NAMALWA (cell line): ENCODE measurements at places on chromosomes 12 and 14.

DNA sequence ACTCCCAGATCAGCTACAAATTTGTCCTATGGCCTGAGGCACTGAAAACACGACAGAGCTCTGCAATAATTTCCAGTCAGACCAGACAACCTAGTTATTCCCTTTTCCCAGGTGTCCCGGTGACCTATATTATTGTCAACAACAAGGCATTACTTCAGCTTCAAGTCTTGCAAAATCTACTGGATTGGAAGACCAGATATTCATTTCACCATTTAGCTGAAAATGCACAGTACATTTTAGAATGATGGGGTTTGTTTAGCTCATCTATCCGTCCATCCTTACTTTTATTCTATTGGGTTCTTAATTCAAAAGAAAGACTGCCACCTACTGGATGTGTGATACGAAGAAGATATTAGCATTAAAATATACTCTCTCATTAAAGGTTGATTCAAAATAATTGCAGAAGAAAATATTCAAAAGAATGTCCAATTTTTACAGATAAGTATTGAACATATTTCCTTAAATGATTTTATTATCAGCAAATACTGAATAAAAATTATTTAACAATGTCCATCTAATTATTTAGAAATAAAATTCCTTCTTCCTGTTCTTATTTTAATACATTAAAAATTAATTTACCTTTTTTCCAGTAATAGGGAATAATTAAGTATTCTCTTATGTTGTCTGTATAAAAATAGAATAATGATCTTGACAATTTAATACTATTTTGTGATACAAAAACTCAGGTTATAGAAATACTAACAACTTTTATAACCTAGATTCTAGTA, 244.9 kb upstream of the LRIG3 start:
- DNase-seq = peak; percentile 49

DNA sequence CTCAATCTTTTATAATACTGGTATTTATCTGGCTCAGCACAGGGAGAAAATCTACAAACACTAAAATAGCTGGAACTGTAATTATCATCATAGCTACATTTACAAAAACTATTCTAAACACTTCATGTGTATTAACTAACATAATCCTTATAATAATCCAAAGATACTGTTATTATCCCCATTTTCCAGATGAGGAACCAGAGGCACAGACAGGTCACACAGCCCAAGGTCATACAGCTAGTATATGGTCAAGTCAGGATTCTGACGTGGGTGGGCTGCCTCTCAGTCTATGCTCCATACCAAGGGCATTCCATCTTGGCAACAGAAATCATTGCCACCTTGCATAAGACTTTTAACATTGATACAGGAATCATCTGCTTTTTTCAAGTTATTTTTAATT, 11.4 kb downstream of the FERMT2 start:
- no peak for DNase-seq

- no peak for DNase-seq
Measured at GRCh38 chr12:81558031-81558430, 201.1 kb downstream of the PPFIA2 start.

- no peak for DNase-seq
Measured at GRCh38 chr14:93654599-93654998, 133.7 kb downstream of the PRIMA1 start.

DNA sequence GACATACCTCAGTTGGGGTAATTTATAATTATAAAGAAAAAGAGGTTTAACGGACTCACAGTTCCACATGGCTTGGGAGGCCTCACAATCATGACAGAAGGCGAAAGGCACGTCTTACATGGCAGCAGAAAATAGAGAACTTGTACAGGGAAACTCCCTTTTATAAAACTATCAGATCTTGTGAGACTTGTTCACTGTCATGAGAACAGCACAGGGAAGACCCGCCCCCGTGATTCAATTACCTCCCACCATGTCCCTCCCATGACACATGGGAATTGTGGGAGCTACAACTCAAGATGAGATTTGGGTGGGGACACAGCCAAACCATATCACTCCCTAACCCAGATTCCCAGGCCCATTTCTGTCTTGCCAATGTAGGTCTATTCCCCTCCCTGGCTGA, 22.1 kb downstream of the MYO1H start:
- no peak for DNase-seq

DNA sequence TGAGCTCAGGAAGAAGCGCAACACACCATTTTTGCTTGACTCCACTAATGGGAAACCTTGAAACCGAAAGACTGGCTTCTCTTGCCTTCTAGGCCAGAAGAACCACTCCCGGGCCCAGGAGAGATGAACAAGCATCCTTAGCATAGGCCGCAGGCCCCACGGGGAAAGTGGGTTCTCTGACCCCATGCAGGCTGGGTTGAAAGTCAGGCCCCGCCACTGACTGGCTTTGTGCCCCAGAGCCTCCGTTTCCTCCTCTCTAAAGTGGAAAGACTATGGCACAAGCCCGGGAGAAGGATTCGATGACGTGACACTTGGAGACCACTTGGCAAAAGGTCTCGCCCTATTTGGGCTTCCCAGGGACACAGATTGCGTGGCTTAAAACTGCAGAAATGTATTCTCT, 9.9 kb upstream of the FZD10 start:
- DNase-seq = no peak

GRCh38 chr12:14981049-14981448, 8.2 kb downstream of the PDE6H start:
- no peak for DNase-seq

GRCh38 chr14:92039063-92039718, 668 bp downstream of the TRIP11 start:
- DNase-seq = peak; percentile 51
